RWPE1 (cell line): ENCODE measurements at places on chromosomes 6 and 20.

DNA sequence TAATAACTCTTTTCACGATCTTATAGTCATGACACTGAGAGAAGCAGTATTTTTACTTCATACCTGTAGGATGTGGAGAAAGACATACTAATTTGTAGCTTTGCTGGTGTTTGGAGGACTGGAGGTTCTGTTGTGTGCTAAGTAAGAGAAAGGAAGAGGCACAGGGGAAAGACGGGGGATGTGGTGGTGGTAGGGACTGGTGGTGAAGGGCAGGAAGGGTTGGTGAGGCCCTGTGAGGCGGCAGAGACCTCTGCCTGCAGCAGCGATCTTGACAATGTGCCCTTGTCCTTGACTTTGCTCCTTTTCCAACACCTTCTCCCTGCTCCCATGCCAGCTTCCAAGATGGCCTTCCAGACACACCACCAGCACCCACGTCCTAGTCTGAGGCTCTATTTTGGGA lies 32.6 kb upstream of the MPC1 start:
- DNase-seq: no peak

DNA sequence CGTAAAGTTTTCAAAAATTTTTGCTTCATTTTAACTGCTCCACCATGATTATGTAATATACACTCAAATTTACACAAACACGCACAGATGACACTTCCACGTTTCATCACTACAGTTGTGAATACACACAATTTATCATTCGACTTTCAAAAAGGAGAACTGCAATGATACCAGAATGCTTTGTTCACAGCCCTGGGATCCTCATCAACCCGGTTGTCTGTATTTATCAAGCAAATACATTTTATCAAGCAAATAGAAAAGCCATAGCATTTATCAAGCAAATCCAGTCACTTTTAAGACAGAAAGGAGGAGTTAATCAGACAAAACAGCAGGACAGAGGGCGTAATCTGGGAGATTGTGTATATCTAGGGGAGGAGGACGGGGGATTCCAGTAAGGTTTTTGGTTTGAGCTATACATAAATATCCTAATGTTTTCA lies 20.3 kb upstream of the ABT1 start:
- no peak for DNase-seq

DNA sequence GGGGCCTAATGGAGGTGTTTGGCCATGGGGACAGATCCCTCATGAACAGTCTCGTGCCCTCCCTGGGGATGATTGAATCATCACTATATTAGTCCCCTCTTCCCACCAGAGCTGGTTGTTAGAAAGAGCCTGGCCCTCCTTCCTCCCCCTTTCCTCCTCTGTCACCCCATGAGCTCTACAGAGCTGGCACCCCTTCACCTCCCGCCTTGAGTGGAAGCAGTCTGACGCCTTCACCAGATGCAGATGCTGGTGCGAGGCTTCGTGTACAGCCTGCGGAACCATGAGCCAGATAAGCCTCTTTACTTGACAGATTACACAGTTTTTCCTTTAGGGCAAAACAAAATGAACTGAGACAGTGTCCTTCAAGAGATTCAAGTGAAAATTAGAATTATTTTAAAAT lies 74.4 kb upstream of the RIPOR2 start:
- no peak for DNase-seq

GRCh38 chr6:106084989-106085691 lies 996 bp upstream of the PRDM1 start:
- DNase-seq: no peak

DNA sequence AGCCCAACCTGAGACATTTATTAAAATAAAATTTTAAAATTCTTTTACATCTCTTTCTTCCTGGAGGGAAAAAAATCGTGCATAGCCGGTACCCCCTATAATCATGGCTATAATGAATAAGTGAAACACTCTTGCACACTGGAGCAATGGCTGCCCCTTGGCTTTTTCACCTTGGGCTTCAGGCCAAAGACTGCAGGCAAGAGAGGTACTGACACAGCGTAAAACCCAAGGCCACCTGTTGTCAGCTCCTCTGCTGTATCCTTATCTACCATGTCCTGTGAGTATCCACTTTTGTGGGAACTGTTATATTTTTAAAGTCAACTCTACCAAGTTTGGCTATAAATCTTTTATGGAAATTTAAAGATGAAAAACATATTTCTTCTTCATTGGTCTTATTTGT lies 23.0 kb upstream of the LY86 start:
- DNase-seq: no peak

GRCh38 chr6:167682125-167682524 lies 144.6 kb upstream of the AFDN start:
- DNase-seq: no peak

GRCh38 chr6:95648636-95649035 lies 71.3 kb downstream of the MANEA start:
- no peak for DNase-seq

- peak; percentile 85 for DNase-seq
These were observed 18.4 kb upstream of the ZNF76 start for GRCh38 chr6:35240838-35241801.

GRCh38 chr20:58173930-58174707 lies 54.3 kb downstream of the ANKRD60 start:
- no peak for DNase-seq
